Posterior vena cava (tissue), 2 donors: ENCODE measurements at places on chromosomes 5 and 9. TPM values are rescaled to one million over a fixed set of nuclear protein-coding genes. Genes with fewer than 3 reads are reported as not detected.

DNA sequence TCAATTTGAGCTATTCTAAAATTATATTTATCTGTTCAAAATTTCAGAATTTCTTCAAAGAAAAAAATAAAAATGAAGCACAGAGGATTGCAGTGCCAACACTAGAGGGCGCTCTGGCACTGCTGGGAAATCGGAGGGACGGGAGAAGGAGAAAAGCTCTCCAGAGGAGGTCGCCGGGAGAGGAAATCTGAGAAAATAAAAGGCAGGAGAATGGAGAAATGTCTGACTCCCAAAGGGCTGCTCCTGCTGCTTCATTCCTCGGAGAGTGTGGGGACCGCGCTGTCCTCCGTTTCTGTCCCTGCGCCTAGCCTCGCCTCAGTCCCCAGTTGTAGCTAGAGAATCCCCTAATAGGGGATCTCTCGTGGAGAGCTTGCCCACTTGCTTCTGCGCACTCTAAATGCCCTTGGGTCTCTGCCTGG, 40.0 kb upstream of the ARSB start:
- peak; percentile 86 for DNase-seq

- DNase-seq = peak; percentile 34
Observed at GRCh38 chr5:121988488-121988887, 26.7 kb downstream of the SRFBP1 start.

- peak; percentile 74 for DNase-seq
Observed at GRCh38 chr9:114287001-114287762, 35.7 kb upstream of the ORM1 start.

DNA sequence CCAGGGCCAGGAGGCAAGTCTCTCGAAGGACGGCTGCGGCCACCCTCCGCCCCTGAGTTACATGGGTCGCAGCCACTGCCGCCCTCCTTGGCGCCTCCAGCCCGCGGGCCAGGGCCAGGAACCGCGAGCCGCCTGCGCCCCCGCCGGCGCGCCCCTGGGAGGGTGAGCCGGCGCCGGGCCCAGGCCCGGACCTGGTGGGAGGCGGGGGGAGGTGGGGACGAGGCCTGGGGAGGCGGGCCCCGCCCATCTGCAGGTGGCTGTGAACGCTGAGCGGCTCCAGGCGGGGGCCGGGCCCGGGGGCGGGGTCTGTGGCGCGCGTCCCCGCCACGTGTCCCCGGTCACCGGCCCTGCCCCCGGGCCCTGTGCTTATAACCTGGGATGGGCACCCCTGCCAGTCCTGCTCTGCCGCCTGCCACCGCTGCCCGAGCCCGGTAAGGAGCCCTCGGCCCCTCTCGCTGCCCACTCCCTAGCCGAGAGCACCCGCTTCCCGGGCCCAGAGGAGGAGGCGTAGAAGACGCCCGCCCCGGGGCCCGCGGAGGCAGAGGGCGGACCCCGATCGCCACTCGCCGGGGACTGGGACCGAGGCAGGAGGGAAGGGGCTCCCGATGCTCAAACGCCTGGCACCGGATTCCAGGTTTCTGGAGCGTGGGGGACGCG, at the start of gene ASS1:
TSS of gene ASS1 (plus strand) at position 397 of the 657 bp plus-strand sequence. CDS start 7,268 bp downstream, outside the sequence.
- no peak for DNase-seq

GRCh38 chr5:76472335-76473008, 69.4 kb downstream of the IQGAP2 start:
- no peak for DNase-seq

- peak; percentile 96 for DNase-seq
Observed at GRCh38 chr5:150155258-150156026, at the start of gene PDGFRB. PDGFRB (minus strand) TSS chr5:150155845; CDS start chr5:150137047, 18,798 bp downstream.

- DNase-seq = no peak
Observed at GRCh38 chr5:167790462-167791260, 500.8 kb upstream of the WWC1 start.

DNA sequence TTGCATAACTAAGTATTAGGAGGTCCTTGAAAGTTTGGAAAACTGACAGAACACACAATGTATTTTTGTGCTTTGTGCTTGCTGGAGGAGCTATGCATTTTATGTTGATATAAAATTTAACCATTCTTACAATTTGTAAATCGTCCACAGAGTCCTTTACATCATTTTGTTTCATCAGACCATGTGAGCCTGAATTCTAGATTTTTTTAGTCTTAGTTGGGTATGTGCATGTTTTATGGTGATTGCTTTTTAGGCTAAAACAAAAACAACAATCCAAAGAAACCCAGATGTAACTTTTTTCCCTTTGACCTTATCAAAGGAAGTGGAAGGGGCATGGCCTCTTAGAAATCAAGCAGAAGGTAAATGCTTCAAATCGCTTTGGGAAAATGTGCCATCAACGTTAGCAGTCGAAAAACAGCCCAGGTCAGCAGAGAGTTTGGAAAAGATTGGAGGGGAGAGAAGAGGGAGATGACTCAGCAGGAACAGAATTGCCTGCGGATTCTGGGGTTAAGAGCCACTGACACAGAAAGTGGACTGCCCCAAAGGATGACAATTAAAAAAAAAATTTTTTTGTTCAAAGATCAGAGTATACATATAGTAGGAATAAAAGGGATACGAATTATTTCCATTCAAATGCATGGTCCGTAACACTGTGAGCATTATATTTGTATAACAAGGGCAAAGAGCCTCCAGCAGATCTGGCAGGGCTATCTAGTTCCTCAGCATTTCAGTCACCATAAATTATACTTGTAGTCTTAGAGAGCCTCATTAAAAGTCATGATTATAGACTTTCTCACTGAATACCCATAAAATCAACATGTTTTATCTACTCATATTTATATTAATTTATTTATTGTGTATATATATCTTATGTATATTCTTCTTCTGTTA, 253.5 kb upstream of the HAPLN1 start:
- no peak for DNase-seq

GRCh38 chr5:2864515-2865105, 113.1 kb upstream of the IRX2 start:
- peak; percentile 19 for DNase-seq

DNA sequence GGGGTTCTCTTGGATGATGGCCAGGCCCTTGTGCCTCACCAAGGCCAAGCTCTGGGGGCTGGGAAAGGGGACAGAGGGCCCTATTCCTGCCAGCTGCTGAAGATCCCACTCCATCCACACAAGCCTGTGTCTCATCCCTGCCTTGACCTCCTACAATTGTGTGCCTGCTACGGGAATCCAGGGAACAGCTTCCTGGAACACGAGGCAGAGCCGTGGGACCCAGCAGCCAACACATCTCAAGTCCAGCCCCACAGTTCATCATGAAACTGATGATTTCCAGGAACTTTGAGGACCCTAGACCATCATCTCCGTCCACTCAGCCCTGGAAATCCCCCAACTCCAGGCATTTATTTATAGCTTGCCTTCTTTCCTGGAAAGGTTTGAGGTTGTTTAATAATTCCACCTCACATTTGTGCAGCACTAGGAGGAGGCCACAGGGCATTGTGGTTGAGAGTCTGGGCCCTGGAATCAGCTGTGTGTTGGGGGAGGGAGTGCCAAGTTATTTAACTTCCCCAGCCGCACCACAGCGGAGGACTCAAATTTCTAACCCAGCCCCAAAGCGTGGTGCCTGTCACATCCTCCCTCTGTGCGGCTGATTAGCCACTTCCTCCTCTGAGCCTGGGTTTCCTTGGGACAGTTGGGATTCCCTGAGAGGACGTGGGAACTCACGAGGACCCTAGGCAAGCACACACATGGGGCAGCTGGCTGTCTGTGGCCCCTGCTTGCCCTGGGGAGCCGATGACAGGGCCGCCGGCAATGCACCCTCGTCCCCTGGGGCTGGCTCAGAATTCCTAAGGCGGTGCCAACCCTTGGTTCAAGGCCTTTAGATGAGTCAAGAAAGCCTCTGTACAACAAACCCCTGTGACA, 58.2 kb upstream of the GGTA1 start:
- DNase-seq = peak; percentile 92

- DNase-seq = no peak
Observed at GRCh38 chr9:81552581-81552991, 136.8 kb downstream of the TLE1 start.

DNA sequence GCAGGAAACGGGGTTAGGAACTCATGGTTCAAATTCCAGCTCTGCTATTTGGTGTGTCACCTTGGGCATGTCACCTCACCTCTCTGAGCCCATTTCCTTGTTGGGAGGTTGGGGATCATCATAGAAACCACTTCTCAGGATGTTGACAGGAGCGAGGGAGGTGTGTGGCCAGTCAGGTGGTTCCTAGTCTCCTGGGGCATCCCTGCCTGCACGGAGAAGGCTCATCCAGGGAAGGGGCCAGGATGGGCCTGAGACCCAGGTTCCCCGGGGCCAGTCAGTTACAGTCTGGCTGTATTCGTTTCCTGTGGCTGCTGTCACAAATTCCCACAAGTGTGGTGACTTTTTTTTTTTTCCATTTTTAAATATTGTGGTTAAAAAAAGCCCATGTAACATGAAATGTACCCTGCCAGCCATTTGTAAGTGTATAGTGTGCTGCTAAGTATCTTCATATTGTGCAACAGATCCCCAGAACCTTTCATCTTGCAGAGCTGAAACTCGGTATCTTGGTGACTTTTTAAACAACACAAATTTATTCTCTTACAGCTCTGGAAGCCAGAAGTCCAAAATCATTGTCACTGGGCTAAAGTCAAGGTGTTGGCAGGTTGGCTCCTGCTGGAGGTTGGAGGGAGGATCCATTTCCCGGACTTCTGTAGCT, 78.7 kb upstream of the UNC5A start:
- peak; percentile 10 for DNase-seq

- no peak for DNase-seq
Observed at GRCh38 chr9:24881361-24881760, 335.7 kb upstream of the IZUMO3 start.

DNA sequence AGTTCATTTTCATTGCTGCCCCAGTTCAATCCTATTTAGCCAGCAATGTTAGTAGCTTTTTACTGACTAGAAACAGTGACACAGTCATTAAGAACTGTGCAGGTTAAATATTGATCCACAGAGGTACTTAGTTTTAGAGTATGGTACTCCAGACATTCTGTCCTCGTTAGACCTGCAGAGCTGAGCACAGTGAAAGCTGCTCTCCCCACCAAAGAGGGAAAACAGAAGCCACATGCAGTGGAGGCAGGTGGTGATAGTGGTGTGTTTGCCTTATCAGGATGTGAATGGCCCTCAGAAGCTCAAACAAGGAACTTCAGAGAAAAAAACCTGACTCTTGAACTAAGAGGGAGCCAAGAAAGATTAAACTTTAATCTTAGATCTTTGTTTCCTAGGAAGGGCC, 75.5 kb downstream of the UNC13B start:
- no peak for DNase-seq

- DNase-seq = peak; percentile 87
Observed at GRCh38 chr5:6729386-6730310, 16.4 kb downstream of the TENT4A start.

The LYSMD3 gene
- total RNA-seq = 31.1 TPM

The KIF20A gene
- 1.1 TPM for total RNA-seq

The ASPN gene
- total RNA-seq = 34.5 TPM

The ATG12 gene
- total RNA-seq = 41.2 TPM

The HAVCR2 gene
- 16.1 TPM for total RNA-seq

The HRCT1 gene
- 4.8 TPM for total RNA-seq

The DRD1 gene
- total RNA-seq = 0.14 TPM

The CCDC192 gene
- total RNA-seq = not detected

The FCHO2 gene
- total RNA-seq = 37.7 TPM

The KLHL3 gene
- total RNA-seq = 11.4 TPM

The NTNG2 gene
- total RNA-seq = 3.4 TPM

The CATSPER3 gene
- 0.43 TPM for total RNA-seq
